ENCODE measurements at places on chromosomes 16 and 17.

DNA sequence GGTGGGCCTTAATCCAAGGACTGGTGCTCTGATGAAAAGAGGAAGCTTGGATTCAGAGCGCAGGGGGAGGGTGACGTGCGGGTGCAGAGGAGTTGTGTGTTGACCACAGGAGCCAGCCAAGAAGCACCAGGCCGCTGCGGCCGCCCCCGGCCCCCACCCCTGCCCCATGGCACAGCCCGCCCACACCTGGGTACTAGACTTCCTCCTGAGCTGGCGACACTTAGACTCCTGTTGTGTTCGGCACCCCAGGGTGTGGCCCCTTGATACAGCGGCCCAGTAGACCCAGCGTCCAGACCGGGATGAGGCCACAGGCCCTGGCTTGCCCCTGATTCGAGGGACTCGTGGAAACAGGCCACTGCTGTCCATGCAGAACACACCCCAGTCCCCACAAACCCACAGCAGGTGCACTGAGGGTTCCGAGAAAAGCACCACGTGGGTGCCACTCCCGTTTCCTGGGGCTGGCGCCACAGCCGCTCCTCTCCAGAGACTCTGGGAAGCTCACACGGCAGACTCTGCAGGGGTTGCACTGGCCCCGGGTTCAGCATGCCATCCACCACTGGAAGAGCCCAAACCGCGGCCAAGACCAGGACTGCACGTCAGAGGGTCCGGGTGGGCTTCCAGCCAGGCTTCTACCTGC lies 5.7 kb upstream of the SNAI3 start:
- DNase-seq: no peak

DNA sequence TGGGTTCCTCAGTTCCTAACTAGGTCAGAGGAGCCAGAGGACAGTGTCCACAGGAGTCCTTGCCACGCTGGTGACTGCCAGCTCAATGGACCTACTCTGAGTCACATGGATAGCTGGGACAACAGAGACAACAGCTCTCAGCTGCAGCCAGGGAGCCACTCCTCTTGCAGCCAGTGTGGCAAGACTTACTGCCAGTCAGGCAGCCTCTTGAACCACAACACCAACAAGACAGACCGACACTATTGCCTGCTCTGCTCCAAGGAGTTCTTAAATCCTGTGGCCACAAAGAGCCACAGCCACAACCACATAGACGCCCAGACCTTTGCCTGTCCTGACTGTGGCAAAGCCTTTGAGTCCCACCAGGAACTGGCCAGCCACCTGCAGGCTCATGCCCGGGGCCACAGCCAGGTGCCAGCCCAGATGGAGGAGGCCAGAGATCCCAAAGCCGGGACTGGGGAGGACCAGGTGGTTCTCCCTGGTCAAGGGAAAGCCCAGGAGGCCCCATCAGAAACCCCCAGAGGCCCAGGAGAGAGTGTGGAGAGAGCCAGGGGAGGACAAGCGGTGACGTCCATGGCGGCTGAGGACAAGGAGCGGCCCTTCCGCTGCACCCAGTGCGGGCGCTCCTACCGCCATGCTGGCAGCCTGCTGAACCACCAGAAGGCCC lies 6.7 kb downstream of the ZNF646 start:
- DNase-seq: no peak

- no peak for DNase-seq
Observed at GRCh38 chr16:9260666-9261065, 169.2 kb downstream of the HAPSTR1 start.

DNA sequence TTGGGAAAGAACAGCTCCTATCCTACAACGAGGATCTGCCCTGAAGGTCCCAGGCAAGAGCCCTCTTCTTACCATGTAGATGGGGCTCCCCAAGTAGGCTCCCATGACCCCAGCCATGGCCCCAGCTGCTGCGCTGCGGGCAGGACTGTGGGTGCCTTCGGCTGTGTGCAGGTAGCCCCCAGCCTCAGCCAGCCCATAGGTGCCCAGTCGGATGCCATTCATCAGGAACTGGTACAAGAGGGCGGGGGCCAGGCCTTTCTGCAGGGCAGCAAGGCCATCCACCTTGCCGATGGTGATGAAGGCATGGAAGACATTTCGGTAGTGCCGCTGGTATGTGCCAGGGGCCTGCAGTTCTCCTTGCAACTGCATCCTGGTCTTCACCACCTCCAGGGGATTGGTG lies 839 bp downstream of the SLC25A35 start:
- DNase-seq: no peak

DNA sequence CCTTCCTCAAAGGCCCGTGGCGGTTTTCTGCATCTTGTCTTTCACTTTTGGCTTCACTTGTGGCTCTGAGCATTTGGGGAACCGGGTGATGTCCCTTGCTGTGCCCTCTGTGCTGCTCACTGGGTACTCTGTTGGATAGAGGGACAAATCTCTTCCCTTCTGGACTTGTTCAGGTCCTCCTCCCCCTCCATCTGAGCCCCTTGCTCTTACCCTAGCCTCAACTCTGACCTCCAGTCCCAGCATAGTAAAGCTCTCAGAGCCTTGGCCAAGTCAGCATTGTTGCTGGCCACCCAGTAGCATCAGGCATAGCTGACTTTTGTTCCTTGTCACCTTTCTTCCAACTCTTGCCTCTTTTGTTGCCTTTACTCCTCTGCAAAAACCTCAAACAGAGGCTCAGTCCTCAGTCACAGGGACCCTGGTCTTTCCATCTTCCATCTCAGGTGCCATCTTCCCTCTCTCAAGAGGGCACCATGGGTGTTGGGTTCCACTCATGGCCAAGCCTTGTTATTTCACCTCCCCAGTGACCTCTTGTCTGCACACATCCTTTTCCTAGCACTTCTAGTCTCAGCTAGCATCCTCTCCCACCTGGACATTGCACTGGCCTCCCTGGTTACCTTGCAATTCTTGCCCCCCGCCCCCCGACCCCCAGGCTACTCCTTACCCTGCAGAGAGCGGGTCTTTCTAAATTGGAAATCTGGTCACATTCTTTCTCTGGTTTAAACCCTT lies 393 bp upstream of the PSMB10 start:
- no peak for DNase-seq

Data from H9 (cell line).